Neural crest cell (in vitro differentiated cells): ENCODE measurements at places on chromosomes 6 and 20. TPM values are rescaled to one million over a fixed set of nuclear protein-coding genes. Genes with fewer than 3 reads are reported as not detected.

- no peak overlapping the region for H3K27ac ChIP-seq
- no peak for DNase-seq
- no peak overlapping the region for H3K4me3 ChIP-seq
- H3K36me3 ChIP-seq: no peaks in the 10 kb centered on the region
Observed at GRCh38 chr6:19999319-20000191, 162.4 kb downstream of the ID4 start.

The PTCRA gene
- not detected in 2 replicates for total RNA-seq

The RIMS4 gene
- total RNA-seq: 4.1 and 6.1 TPM in 2 replicates

The EZR gene
- 86.7 and 88.2 TPM in 2 replicates for total RNA-seq

GRCh38 chr20:52637201-52637600, 335.0 kb upstream of the TSHZ2 start:
- H3K36me3 ChIP-seq: no peaks in the 10 kb centered on the region
- no peak overlapping the region for H3K4me3 ChIP-seq
- no peaks in the 10 kb centered on the region for H3K4me1 ChIP-seq
- DNase-seq: no peak
- no peaks in the 10 kb centered on the region for H3K27me3 ChIP-seq
- no peak overlapping the region for H3K27ac ChIP-seq

The SLC22A16 gene
- total RNA-seq: not detected in 2 replicates

The KCTD20 gene
- 48.1 and 52.5 TPM in 2 replicates for total RNA-seq

GRCh38 chr6:112802144-112802543, 455.0 kb downstream of the RFPL4B start:
- no peak overlapping the region for H3K27ac ChIP-seq
- H3K4me3 ChIP-seq: no peak overlapping the region
- no peak for DNase-seq
- peaks cover 13% of the 10 kb centered on the region for H3K4me1 ChIP-seq
- H3K27me3 ChIP-seq: no peaks in the 10 kb centered on the region
- peaks cover 14% of the 10 kb centered on the region for H3K36me3 ChIP-seq
